NCI-H1048 (cell line): ENCODE measurements at places on chromosomes 3 and 15.
A peak's percentile ranks its signal among the peaks of the same experiment; 100 is the strongest.

DNA sequence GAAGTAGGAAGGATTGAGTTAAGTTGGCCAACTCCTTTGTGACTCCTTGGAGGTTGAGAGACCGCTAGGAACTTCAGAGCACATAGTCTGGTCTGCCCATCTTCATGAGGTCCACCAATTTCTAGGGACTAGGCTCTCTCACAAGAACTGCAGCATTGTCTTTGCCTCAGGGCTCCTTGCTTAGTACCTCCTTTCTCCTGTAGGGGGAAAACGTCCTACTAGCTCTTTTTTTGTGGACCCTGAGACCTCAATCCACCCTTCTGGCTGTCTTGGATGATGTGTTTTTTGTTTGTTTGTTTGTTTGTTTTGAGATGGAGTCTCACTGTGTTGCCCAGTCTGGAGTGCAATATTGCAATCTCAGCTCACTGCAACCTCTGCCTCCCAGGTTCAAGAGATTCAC, 21.6 kb downstream of the REC114 start:
- no peak for DNase-seq

- no peak for DNase-seq
Measured at GRCh38 chr3:196662711-196663571, 23.4 kb downstream of the NRROS start.

GRCh38 chr15:43237842-43238470, 17.1 kb upstream of the EPB42 start:
- DNase-seq, result no peak

GRCh38 chr15:96551196-96551595, 220.7 kb downstream of the NR2F2 start:
- no peak for DNase-seq

DNA sequence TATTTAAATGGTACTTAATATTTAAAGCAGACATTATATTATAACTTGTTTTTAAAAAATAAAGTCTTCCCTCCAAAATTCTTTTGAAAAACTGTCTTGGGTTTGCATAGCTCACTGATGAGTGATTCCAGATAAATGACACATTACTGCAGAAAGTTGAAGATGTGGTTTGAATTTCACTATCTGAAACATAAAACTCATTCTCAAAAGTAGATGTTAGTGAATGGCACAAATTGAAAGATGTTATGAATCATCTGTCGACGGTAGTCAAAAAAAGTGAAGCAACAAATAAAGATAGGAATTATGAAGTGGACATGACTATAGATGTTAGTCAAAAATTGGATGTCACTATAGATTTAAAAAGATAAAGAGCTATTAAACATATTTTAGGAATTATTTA, 280.5 kb downstream of the GAP43 start:
- DNase-seq, result no peak

- DNase-seq, result no peak
Measured at GRCh38 chr15:44500555-44500954, 36.4 kb upstream of the EIF3J start.

DNA sequence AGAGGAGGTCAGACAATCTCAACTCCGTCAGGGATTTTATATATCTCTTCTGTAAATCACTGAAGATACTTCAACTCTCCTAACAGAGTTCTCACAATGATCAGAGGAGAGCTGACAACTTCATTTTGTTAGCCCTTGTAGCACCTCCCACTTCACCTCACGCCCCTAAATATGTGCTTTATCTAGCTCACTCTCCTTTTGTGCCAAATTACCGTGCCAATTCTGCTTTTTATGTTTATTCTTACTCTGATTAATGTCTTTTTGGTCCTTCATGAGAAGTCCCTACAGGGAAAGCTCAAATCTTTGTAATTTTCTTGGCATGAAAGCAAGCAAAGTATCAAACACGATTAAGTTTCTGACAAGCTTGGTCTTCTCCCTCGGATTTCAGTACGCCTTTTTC, 636.1 kb upstream of the NAALADL2 start:
- DNase-seq, result no peak

- no peak for DNase-seq
Measured at GRCh38 chr15:70299931-70300869, 202.5 kb upstream of the TLE3 start.

DNA sequence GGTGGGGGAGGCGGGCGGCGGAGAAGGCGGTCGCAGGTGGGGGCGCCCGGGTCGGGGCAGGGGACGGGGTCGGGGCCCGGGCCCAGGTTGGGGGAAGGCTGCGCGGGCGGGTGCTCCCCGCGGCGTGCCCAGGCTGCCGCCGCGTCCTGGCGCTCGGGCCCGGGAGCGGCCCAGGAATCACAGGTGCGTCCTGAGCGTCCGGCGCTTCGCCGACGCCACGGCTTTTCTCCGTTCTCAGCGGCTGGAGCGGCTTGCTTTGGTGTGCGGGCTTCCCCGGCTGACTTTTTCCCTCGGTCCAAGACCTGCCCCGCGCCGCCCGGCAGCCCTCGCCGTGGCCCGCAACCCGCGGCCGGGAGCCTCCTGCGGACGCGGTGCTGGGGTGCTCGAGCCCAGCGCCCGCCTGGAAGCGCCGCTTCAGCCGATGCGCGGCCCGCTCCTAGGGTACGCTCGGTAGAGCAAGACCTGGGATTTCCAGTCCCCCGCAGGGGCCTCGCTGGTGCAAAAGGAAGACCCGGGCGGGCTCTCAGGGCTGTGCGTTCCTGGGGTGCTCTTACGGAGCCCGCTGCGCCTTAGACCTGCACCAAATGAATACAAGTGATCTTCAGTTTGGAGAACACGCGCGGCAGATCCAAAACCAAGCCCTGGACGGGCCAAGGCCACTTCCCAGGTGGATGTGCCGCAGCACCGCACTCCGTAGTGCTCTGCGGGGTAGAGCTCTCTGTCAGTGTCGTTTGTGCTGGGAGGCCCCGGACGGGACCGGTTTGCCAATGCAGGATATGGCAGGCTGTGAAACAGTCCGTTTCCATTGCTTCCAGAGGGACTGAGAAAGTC, 639 bp downstream of the NIPA1 start:
- DNase-seq, result no peak

DNA sequence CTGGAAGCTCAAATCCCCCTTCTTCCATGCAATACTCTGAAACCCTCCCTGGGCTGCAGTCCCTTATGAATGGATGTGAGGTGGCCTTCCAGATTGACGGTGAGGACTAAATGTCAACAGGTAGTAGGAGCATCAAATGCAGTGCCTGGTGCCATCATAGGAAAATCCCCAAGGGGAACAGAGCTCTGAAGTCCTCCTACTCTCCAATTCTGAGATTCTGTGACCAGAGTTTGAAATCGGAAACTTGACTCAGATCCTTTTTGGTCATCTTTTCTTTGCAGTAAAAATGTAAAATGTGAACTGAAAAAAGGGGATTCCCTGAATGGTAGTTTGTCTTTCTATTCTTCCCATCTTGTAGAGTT, 68.8 kb upstream of the TJP1 start:
- no peak for DNase-seq

DNA sequence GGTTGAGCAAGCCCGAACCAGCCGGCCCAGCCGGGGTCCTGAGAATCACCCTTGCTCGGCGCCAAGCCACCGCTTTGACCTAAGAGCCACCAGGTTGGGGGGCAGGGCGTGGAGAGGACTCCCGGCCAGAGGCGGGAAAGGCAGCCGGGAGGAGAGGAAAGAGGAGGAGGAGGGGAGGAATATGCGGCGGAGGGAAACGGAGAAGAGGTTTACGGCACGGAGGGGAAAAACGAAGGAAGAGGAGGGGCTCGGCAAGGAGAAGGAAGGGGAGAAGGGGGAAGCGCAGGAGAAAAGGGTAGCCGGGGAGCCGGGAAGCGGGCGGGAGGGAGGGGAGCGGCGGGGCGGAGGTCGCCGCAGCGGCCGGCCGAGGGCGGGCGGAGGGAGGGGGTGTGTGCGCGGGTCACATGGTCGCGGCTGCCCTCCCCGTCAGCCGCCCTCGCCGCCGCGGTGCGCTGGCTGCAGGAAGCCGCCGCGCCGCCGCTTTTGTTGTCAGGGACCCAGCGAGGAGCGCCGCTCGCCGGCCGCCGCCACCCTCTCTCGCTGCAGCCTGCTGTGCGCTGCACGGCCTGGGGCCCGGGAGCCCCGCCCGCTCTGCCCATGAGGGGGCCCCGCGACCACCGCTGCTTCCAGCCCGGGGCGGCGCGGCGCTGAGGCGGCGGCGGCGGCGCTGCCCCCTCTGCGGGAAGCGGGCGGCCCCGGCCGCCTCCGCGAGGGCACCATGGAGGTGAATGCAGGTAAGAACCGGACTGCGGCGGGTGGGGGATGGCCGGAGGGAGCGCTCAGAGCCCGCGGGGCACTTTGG, at the start of gene NR1D2:
TSS of gene NR1D2 (plus strand) at position 426 of the 802 bp plus-strand sequence. CDS start at position 719, 293 bp downstream.
- DNase-seq, result peak; percentile 39

DNA sequence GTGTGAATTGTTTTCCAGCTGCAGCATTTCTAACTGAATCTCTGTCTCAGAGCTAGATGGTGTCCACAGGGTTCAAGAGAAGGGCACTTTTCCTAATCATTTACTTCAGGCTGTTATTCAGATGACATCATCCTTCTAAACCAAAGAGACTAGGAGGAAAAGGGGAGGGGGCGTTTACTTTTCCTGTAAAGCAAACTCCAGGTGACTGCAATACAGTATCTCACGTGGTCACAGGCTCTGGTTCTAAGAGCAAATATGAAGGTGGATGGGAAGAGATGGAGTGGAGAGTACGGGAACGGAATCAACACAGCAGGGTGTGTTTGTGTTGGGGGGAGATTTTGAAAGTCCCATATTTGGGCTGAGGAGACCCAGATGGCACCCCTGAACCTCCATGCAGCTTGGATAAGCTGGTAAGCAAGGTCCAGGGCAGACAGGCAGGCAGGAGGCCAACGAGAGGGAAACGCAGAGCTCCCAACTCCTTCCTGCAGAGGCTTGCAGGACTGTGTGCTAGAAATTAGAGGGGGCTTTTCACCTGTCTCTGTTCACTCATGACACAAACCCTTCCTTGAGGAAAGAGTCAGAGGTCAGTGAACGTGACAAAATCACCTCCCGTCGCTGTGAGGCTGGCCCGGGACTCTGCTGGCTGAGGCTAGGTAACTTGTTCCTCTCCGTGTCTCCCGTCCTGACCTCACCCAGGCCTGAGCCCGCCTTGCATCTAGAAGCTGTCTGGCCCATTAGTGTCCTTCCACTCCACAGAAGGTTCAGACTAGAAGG, 151.2 kb downstream of the OPA1 start:
- DNase-seq, result no peak

- DNase-seq, result no peak
Measured at GRCh38 chr3:25547943-25548674, 116.6 kb downstream of the TOP2B start.

- no peak for DNase-seq
Measured at GRCh38 chr3:128725547-128726022, 398 bp upstream of the RAB7A start.

- DNase-seq, result no peak
Measured at GRCh38 chr15:38674448-38674847, 109.8 kb upstream of the RASGRP1 start.

- DNase-seq, result no peak
Measured at GRCh38 chr3:10929978-10930665, 62.4 kb upstream of the SLC6A1 start.

- DNase-seq, result peak; percentile 49
Measured at GRCh38 chr3:128152419-128153155, 694 bp upstream of the EEFSEC start.

- DNase-seq, result no peak
Measured at GRCh38 chr15:40059821-40060220, 20.8 kb upstream of the SRP14 start.

- no peak for DNase-seq
Measured at GRCh38 chr3:141387516-141387915, 19.2 kb downstream of the ZBTB38 start.

GRCh38 chr15:56749982-56750381, 16.7 kb upstream of the ZNF280D start:
- no peak for DNase-seq

DNA sequence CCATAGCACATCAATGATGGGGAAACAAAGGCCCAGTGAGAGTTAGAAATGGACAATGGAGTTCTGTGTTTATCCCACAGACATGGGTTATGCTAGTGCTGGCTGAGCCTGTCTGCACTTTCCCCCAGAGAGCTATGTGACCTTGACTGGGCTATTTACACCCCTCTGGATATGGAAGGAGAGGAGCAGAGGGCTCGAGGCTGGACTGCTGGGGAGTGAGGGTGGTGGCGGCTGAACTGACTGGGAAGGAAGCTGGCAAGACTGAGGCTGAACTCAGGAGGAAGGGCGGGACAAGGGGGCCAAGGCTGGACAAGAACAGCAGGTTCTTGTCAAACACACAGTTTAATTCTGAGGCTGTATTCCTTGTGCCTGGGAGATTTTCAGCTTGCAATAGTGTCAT, 10.8 kb upstream of the INSYN1 start:
- DNase-seq, result no peak

GRCh38 chr15:100790786-100791265, 88.8 kb upstream of the ALDH1A3 start:
- no peak for DNase-seq

GRCh38 chr3:76827701-76828226, 212.1 kb upstream of the ROBO2 start:
- no peak for DNase-seq

DNA sequence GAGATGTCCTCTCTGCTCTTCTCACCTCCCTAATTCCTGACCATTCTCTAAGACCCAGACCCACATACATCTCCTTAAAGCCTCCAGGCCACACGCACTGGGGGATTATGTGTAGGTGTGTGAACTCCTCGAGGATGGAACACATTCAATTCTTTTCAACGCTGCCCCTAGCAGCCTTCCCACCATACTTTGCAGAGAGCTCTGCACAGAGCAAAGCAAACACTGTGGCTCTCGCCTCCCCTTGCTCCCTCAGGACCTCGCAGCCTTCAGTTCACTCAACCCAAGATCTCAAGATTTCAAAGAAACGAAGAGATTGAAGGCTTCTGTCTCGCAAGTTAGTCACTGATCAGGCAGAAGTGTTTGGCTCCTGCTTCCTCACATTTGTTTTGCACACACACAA, 6.0 kb downstream of the ACTC1 start:
- no peak for DNase-seq

GRCh38 chr3:52892625-52893311, 4.6 kb downstream of the STIMATE start:
- no peak for DNase-seq

DNA sequence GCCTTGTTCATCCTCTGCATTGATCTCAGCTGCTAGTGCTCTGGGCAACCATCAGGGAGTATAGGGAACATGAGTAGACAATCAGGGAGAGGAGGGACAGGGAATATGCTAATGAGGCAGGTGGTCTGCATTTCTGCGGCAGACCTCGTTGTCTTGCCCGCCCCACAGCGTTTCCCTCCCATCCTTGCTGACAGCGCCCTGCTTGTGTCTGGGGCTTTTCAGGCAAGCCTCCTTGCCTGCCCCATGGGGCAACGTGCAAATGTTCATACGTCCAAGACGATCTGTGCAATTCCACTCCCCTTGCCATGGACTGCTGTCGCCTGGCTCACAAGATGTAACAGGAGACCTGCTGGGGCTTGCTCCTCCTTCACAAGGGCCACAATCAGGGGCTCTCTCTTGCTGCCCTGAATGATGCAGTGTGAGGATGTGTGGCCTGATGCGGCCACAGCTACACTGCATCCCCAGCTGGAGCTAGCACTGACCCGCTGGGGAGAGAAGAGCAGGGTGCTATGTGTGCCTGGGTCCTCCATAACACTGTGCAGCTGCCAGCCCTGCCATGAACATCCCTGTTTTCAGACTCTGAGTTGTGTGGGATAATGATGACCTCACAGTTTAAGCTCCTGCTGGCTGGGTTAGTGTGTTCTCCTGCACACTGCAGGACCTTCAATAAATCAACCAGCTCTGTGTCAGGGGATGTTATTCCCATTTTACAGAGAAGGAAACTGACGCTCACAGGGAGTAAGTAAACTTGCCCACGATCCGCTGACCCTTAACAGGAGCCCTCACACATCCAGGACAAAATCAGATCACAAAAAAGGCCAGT, 211.3 kb downstream of the KLF13 start:
- DNase-seq, result no peak
